ENCODE measurements at places on chromosomes 13 and 19.

DNA sequence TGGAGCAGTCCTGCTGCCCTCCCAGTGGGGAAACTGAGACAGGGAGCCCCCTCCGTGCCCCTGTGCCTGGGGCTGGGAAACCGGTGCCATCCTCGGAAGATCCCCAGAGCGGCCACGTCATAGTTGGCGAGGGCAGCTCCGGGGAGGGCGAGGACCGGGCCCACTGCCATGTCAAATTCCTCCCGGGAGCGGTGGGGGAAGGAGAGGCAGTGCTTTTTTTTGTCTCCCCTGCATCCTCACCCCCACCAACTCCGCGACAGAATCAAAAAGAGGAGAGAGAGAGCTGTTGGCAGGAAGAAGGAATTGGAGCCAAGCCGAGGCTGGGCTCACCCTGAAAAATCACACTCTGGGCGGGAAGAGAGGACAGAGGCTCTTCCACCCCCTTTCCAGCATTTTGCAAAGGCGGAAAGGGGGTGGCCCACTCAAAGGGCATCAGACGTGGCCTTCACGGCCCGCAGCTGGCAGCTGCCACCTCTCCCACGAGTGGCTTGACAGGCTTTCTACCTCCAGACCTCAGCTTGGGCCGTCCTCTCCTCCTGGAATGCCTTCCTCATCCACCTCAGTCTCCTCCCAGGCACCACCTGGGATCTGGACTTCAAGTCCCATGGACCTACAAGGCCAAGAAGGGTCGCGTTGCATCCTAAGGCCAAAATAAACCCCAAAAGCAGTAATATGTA lies 19.6 kb upstream of the NFIC start:
- no peak for DNase-seq

- no peak for DNase-seq
Measured at GRCh38 chr19:34733266-34733745, 737 bp upstream of the ZNF181 start.

GRCh38 chr13:100818711-100819110 lies 144.1 kb upstream of the TMTC4 start:
- no peak for DNase-seq

GRCh38 chr19:6667114-6667627 lies 2.8 kb downstream of the TNFSF14 start:
- DNase-seq = no peak

DNA sequence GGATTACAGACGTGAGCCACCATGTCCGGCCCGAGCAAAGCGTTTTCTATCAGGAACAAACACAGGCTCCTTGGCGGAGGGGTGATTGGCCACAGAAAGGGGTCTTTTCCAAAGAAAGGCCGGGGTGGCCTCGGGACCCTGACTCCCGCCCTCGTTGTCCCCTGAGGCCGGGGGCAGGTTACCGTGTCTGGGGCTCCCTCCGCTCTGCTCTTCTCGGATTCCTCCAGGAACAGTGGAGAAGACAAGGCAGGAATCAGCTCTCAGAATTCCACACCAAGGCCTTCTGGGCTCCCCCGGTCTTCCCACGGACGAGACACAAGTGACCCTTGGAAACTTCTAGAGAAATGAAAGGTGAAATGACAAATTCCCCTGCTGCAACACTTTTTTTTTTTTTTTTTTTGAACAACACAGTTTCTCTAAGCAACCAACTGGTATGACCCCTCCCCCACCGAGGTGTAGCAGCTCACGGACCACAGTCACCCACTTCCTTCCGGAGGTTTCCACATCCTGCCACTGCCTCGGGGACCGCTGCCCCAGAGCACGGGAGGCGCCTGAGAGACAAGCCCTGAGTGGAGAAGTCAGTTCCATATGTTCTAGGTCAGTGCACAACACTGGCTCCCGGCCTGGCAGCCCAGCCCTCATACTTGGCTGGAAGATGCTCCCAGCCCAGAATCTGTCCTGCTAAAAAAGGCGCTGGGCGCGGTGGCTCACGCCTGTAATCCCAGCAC lies 11.0 kb downstream of the MOB3A start:
- DNase-seq = peak; percentile 96

DNA sequence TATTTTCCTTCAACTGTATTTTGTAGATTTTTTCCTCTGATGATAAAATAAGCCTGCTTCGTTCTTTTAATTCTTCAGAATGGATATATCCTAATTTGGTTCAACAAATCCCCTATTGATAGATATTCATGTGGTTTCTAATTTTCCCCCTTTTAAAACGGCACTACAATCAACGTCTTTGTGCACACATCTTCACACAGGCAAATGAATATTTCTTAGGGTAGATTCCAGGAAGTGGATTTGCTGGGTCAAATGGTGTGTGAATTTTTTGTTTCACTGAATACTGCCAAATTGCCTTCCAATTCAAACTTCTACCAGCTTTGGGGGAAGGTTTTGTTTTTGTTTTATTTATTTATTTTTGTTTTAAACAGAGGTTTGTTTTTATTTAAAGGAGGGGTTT lies 287.2 kb downstream of the FOXO1 start:
- no peak for DNase-seq

- DNase-seq = no peak
Measured at GRCh38 chr13:94661406-94661805, 50.9 kb downstream of the SOX21 start.

- DNase-seq = no peak
Measured at GRCh38 chr13:110298505-110299282, 8.3 kb downstream of the COL4A1 start.

DNA sequence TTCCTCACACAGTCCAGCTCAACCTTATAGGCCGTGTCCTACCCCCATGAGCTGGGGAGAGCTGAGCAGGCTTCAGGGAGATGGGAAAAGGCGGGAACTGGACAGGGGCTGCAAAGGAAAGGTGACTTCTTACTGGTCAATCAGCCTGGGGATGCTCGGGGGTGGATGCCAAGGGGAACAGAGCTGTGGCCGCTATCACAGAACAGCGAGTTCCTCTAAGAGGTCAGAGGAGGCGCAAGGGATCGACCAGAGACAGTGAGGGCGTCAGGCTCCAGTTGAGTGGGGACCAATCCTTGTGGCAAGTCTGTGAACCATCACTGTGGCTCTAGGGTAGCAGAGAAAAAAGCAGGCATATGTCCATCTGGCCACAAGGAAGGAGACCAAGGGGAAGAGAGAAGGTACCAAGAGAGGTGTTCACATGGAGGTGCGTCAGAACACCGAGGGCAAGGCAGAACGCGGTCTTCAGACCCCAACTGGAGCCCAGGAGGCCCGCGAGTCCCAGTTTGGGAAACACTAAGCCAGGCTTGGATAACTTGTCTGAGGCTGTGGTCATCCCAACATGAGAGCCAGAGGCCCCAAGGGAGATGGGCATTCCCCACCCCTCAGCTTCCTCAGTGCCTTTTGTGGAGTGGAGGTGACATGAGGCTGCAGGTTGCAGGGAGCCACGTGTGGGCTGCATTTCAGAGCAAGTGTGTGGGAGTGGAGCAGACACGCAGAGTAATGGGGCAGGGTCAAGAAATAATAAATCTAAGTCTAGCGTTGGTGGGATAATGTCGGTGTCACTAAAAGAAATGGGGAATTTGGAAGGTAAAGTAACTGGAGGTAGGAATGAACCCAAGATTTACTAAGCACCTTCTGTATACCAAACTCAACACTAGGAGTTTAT lies 3.9 kb downstream of the F10 start:
- no peak for DNase-seq

DNA sequence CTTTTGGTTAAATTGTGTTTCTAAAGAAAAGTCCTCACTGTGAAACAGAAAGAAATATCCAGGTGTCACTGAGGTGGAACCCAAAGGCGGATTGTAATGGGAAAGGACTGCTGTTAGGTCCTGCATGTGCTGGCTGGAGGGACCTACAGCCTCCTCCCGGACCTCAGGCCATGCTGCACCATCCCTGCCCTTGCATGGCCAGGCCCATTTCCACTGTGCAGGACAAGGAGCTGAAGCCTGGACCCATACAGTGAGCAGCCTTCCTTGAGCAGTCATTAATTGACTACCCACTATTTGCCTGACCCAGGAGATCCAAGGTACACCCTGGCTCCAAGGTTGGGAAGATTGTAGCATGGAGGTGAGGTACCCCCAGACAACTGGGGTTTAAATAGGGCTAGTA lies 17.6 kb downstream of the VSTM2B start:
- DNase-seq = no peak

DNA sequence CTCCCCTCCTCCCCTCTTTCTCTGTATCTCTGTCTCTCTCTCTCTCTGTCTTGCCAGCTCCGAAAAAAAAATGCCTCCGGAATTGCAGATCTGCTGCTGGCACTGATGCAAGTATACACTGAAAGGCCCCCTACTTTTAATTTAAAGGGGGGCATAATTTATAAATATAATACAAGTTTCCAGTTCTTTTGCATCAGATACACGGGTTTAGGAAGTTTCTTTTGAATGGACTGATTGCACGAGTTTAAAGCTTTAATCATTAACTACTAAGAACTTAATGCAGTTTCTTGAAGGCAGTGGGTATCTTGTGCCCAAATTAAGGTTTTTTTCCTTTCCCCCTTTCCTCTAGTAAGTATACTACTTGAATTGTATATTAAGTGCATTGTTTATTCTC lies 1.4 kb downstream of the FGF9 start:
- no peak for DNase-seq

- peak; percentile 80 for DNase-seq
Measured at GRCh38 chr19:18589380-18590272, 1.0 kb downstream of the REX1BD start.

GRCh38 chr13:100130930-100131511 lies 42.1 kb downstream of the PCCA start:
- no peak for DNase-seq

DNA sequence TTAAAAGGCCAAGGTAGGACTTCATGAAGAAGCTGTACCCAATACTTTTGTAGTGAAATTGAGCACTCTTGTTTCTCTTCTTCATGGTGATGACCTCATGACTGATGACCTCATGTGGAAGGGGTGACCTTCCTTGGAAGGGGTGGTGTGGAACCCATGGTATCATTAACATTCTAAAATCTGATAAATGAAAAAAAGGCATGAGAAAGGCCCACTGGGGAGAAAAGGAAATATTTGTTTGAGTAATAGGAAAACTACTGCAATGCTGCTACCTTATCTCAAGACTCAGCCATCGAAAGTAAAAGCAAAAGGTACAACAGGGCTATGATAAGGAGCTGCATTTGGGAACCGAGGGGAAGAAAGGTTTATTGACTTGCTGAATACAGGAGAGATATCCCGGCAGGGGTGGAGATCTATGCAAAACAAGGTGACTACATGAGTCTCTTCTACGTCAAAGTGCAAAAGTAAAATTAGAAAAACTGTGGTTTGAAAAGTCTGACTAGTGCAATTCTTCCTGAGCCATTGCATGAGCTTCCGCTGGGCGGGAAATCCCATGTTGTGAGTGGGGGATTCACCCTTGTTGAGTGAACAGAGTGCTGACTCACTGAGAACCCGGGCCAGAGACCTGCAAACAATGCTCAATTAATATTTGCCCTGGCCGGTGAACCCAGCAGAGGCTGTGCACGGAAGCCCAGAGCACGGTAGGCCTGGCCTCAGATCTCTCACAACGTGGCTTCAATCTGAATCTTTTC lies 138.9 kb upstream of the RFC3 start:
- DNase-seq = peak; percentile 44

DNA sequence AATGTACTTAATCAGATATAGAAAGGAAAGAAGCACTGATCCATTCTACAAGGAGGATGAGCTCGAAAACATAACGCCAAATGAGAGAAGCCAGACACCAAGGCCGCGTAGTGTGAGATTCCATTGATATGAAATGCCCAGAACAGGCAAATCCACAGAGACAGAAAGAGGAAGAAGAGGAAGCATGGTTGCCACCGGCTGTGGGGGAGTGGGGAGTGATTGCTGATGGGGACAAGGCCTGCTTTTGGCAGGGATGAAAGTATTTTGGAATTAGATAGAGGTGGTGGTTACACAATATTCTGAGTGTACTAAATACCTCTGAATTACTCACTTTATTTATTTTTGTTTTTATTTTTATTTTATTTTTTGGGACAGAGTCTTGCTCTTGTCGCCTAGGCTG lies 50.2 kb upstream of the KLF2 start:
- no peak for DNase-seq

DNA sequence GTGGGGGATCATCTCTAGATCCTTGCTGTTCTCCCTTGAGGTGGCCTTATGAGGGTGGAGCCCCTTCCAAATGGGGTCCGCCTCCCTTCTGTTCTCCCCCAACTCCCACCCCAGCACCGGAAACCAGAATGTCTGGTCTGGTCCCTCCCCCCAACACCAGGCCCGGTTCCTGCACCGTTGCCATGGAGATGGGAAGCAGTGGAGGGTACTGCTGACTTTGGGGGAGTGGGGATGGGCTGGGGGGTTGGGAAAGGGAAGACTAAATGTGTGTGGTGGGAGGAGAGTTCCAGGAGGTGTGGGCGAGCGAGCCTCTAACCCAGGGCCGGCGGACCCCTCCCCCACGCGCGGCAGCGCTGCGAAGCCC lies 1.7 kb downstream of the SHANK1 start:
- no peak for DNase-seq

- no peak for DNase-seq
Measured at GRCh38 chr19:19171821-19172532, 1.9 kb upstream of the MEF2B start.

GRCh38 chr19:16861011-16861410 lies 27.8 kb upstream of the F2RL3 start:
- no peak for DNase-seq

GRCh38 chr13:39072842-39073241 lies 34.6 kb downstream of the NHLRC3 start:
- no peak for DNase-seq

GRCh38 chr19:2846180-2846894 lies 5.1 kb downstream of the ZNF555 start:
- DNase-seq = no peak

DNA sequence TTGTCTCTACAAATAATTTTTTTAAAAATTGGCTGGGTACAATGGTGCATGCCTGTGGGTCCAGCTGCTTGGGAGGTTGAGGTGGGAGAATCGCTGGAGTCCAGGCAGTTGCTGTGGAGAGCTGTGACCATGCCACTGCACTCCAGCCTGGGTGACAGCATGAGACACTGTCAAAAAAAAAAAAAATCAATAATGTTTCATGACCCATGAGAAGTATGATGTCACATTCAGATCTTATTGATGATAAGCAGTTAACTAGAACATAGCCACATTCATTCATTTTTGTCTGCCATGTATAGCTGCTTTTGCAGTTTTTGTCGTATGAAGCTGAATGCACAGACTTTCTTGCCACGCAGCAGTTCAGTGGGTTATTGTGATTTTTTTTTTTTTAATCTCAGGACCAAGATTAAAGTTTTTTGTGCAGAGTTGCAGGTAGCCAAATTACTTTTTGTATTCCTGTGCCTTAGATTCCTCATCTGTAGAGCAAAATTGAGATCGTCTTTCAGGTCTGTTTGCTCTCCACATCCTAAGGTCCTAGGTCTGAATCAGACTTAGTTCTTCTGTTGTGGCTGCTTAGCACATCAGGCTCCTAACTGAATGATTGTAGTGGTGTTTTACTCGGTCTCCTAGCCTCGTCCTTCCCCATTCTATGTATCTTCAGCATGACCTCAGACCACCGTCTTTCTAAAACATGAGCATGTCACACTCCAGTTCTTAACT lies 145.2 kb downstream of the GGACT start:
- DNase-seq = no peak

GRCh38 chr19:1088416-1089010 lies 6.7 kb downstream of the POLR2E start:
- no peak for DNase-seq

GRCh38 chr19:28405346-28405742 lies 807.6 kb downstream of the UQCRFS1 start:
- no peak for DNase-seq

Measured in CD4-positive, alpha-beta memory T cell (primary cell).